HFFc6 (cell line): ENCODE measurements at places on chromosomes 4 and X. TPM values are rescaled to one million over a fixed set of nuclear protein-coding genes. Genes with fewer than 3 reads are reported as not detected.

DNA sequence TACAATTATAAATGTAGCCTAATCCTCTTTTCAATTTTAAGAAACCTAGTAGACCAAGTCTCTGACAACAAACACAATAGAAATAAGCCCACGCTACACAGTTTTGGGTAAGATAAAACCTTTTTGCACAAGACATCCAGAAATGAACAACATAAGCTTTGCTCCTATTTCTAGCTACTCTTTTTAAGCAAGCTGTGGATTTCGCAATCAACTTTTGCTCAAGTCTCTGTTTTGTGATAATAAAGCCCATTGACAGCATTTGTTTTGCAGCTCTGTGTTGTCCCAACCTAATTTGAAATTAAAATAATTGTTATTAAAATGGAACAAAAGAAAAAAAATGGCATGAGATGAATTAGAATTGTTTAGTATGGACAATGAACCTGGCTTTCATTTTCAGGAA lies 287.9 kb upstream of the PUDP start:
- peaks cover 6% of the 10 kb centered on the region; the same call in 1 of the 2 replicates for H3K4me1 ChIP-seq
- DNase-seq = no peak
- no peaks in the 10 kb centered on the region for H3K27me3 ChIP-seq
- H3K27ac ChIP-seq = no peak overlapping the region
- no peak overlapping the region for H3K4me3 ChIP-seq
- no peaks in the 10 kb centered on the region for H3K36me3 ChIP-seq

DNA sequence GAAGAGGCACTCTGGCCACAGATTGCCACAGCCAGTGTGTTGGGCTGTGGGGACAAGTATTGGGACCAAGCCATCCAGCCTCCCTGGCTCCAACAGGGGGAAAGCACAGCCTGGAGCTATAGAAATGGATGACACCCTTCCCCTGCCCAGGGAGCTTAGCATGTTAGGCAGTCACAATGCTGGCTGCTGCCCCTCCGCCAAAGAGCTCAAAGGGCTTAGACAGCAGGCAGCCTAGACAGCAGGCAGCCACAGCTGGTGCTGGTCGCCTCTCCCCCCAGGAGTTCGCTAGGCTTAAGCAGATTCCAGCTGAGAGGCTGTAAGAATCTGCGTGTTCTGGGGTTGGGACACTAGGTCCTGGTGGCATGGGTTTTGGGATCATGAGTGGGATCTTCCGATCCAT lies 94.5 kb upstream of the MXRA5 start:
- no peak for DNase-seq
- H3K4me1 ChIP-seq = no peaks in the 10 kb centered on the region
- peaks cover 4% of the 10 kb centered on the region for H3K27me3 ChIP-seq

GRCh38 chrX:24231131-24231540 lies 81.6 kb downstream of the ZFX start:
- H3K4me3 ChIP-seq = peak overlapping the region; percentile 74
- DNase-seq = peak; percentile 58
- peak overlapping the region; percentile 77 for H3K27ac ChIP-seq
- H3K4me1 ChIP-seq = peaks cover 24% of the 10 kb centered on the region

TRAM1L1 gene
- total RNA-seq = not detected in 3 replicates

DNA sequence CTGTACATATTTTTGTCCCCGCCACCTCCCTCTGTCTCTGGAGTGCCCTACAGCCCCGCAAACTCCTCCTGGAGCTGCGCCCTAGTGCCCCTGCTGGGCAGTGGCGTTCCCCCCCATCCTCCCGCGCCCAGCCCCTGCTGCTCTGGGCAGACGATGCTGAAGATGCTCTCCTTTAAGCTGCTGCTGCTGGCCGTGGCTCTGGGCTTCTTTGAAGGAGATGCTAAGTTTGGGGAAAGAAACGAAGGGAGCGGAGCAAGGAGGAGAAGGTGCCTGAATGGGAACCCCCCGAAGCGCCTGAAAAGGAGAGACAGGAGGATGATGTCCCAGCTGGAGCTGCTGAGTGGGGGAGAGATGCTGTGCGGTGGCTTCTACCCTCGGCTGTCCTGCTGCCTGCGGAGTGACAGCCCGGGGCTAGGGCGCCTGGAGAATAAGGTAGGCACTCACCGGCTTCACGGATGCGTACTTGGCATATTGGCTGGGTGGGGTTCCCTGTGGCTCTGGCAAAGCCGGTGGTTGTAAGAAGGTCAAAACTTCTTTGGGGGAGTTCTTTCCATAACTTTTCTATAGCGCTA lies 653 bp downstream of the HHIP start:
- no peak for DNase-seq
- peaks cover 36% of the 10 kb centered on the region for H3K27me3 ChIP-seq
- peak overlapping the region; percentile 87 for H3K4me3 ChIP-seq

DNA sequence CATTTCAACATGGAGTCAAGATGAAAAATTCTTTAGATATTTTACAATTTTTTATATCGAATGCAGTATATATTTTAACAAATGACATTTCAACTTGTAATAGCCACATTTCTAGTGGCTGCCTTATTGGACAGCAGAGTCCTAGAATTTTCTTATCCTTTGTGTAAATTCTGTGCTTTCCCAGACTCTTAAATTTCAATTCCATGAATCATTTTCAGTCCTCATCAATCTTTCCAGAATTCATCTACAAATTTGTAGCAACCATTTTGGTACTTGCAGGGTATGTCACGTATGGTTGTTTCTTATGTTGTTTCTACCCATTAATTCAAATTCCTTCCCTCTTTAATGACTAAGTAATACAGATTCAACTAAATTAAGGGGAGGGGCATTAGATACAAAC lies 2.7 kb downstream of the PAICS start:
- H3K4me1 ChIP-seq = peaks cover 54% of the 10 kb centered on the region
- peaks cover 3% of the 10 kb centered on the region; the same call in 1 of the 2 replicates for H3K27me3 ChIP-seq
- H3K4me3 ChIP-seq = peak overlapping the region; percentile 57
- H3K36me3 ChIP-seq = peaks cover 19% of the 10 kb centered on the region
- no peak overlapping the region for H3K27ac ChIP-seq

GUCY1B1 gene
- 0.06 TPM in 1 of 3 replicates, not detected in the others for total RNA-seq

- DNase-seq = no peak
- no peaks in the 10 kb centered on the region for H3K36me3 ChIP-seq
- H3K4me1 ChIP-seq = peaks cover 5% of the 10 kb centered on the region; the same call in 1 of the 2 replicates
- H3K4me3 ChIP-seq = no peak within 1 kb of the TSS
Measured at GRCh38 chrX:103710609-103711008, at the start of gene TMEM31. Gene TMEM31 (plus strand): TSS chrX:103710909. CDS start chrX:103712259, 1,350 bp downstream.

GRCh38 chrX:71859637-71860036 lies 51.0 kb upstream of the NHSL2 start:
- H3K4me1 ChIP-seq = peaks cover 5% of the 10 kb centered on the region; the same call in 1 of the 2 replicates
- H3K36me3 ChIP-seq = no peaks in the 10 kb centered on the region
- H3K27me3 ChIP-seq = peaks cover 22% of the 10 kb centered on the region

CPLX1 gene
- 0.18 to 0.22 TPM in 2 of 3 replicates, not detected in the other for total RNA-seq

- no peaks in the 10 kb centered on the region; the same call in 1 of the 2 replicates for H3K4me1 ChIP-seq
- no peak for DNase-seq
- H3K27ac ChIP-seq = no peak overlapping the region
- no peaks in the 10 kb centered on the region for H3K36me3 ChIP-seq
- H3K27me3 ChIP-seq = peaks cover 2% of the 10 kb centered on the region; the same call in 1 of the 2 replicates
Measured at GRCh38 chr4:52001616-52002015, 18.5 kb downstream of the LRRC66 start.

NXF2B gene
- not detected in 3 replicates for total RNA-seq

SCD5 gene
- total RNA-seq = 26.5 to 32.5 TPM (median 28.4 TPM) in 3 replicates

DNA sequence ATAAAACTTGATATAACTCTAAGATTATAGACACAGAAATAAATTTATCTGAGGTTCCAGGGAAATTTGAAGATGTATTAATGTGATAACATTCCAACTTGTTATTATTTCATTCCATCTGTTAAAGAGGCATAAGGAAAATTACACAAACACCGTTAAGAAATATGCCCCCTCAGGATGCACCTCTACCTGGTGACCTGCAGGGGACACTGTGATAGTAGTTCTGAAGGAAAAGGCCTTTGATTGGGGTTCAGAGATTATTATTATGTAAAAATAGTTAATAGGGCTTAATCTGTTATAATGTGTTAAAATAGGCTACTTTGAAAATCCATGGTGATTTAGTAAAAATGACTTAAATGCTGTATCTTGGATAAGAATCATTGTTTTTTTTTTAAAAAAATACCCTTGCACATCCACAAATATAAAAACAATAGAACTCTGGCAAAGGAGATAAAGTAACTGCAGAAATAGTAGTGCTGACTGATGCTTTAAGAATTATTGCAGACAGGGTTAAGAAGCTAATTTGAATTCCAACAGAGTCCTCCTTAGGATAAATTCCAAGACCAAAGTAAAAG lies 6.1 kb upstream of the ABRAXAS1 start:
- DNase-seq = peak; percentile 11
- 0 out of 2 replicates have a peak, but pooled peaks cover 6% of the 10 kb centered on the region for H3K4me1 ChIP-seq
- H3K4me3 ChIP-seq = no peak overlapping the region
- 0 out of 2 replicates have a peak, but pooled peaks cover 2% of the 10 kb centered on the region for H3K27me3 ChIP-seq
- no peak overlapping the region for H3K27ac ChIP-seq

AWAT1 gene
- not detected in 3 replicates for total RNA-seq

DNA sequence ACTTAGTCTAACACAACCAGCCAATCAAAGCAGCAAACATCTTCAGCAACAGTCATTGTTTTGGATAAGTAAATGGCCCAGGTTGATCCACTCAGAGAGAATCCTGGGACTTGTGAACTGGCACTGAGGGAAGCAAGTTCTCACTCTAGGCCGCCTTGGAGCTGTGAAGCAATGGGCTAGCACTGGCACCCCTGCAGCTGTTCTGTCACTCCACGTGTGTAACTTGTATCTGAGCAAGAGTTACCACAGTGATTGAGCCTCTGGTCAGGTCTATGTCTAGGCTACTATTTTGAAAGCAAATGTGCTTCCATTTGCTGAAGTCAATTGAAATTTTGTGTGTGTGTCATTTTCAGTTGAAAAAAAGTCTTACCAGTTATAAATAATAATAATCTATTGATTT lies 57.2 kb upstream of the HS3ST1 start:
- H3K27me3 ChIP-seq = no peaks in the 10 kb centered on the region
- no peak overlapping the region for H3K4me3 ChIP-seq
- H3K36me3 ChIP-seq = peaks cover 3% of the 10 kb centered on the region; the same call in 1 of the 2 replicates
- no peak overlapping the region for H3K27ac ChIP-seq
- no peaks in the 10 kb centered on the region for H3K4me1 ChIP-seq

DNA sequence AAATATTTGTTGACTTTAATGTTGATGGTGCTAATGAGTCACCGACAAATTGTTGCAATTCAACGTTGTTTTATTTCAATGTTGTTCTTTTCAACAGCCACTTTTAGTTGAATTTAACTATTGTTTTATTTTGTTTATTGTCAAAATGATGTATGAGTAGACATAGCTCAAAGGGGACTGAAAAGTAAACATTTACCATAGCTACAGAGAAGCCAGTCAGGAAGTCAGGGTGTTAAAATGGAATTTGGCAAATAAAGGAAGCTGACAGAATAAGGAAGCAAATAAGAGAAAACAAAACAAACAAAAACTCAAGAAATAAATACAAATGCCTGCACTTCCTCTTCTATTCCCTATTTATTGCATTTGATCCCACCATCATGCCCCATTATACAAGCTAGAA lies 648.4 kb upstream of the HTR2C start:
- no peak overlapping the region for H3K27ac ChIP-seq
- H3K27me3 ChIP-seq = no peaks in the 10 kb centered on the region; the same call in 1 of the 2 replicates
- DNase-seq = no peak
- H3K4me1 ChIP-seq = no peaks in the 10 kb centered on the region

DNA sequence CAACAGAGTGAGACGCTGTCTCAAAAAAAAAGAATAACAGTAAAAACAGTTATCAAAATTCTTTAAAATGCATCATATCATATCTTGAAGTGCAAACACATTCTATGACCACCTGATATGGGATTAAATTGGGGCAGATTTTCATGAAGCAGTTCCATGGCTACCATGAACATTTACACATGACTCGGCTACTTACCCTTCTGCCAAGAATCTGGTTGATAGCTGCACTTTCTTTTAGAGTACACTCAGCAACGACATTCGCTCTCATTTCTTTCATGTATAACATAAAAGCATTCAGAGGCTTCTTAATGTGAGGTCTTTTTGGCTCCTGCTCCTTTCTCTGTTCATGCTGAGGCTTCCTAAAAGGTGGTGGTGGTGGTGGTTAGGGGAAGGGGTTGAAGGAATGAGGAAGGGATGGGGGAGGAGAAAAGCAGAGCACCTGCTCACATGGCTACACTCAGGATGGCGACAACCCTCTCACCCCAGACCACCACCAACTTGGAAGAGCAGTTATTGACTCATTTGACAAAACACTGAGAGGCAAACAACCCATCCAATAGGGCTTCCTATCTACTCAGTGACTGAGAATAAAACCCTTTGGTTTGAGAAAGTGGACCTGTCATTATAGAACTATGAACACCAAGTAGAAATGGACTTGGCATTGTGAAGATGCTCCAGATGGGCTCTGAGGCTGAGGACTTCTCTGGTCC lies 88.5 kb downstream of the HADH start:
- H3K4me3 ChIP-seq = no peak overlapping the region
- no peak overlapping the region for H3K27ac ChIP-seq
- peaks cover 20% of the 10 kb centered on the region for H3K27me3 ChIP-seq

FGFRL1 gene
- 17.3 to 36.5 TPM (median 29.4 TPM) in 3 replicates for total RNA-seq

- DNase-seq = no peak
- no peaks in the 10 kb centered on the region for H3K4me1 ChIP-seq
- H3K27ac ChIP-seq = no peak overlapping the region
- no peaks in the 10 kb centered on the region for H3K27me3 ChIP-seq
- no peak overlapping the region for H3K4me3 ChIP-seq
Measured at GRCh38 chr4:63693321-63693720, 715.9 kb downstream of the TECRL start.

POU4F2 gene
- not detected in 2 replicates for total RNA-seq

TMEM154 gene
- 0.58 to 3.2 TPM (median 2.6 TPM) in 3 replicates for total RNA-seq

SLC6A14 gene
- not detected in 2 replicates for total RNA-seq

GRCh38 chrX:106039920-106040319 lies 1.4 kb upstream of the SERPINA7 start:
- no peak for DNase-seq
- no peak overlapping the region for H3K27ac ChIP-seq
- H3K4me1 ChIP-seq = no peaks in the 10 kb centered on the region
- H3K4me3 ChIP-seq = no peak overlapping the region
- H3K36me3 ChIP-seq = no peaks in the 10 kb centered on the region
- H3K27me3 ChIP-seq = no peaks in the 10 kb centered on the region

GRCh38 chrX:35680940-35681346 lies 117.2 kb upstream of the MAGEB16 start:
- H3K27ac ChIP-seq = no peak overlapping the region
- no peaks in the 10 kb centered on the region for H3K4me1 ChIP-seq
- H3K4me3 ChIP-seq = no peak overlapping the region
- no peak for DNase-seq

GRCh38 chr4:141849778-141850177 lies 213.4 kb downstream of the IL15 start:
- no peak for DNase-seq
- no peak overlapping the region for H3K27ac ChIP-seq
- no peaks in the 10 kb centered on the region for H3K27me3 ChIP-seq

- no peaks in the 10 kb centered on the region for H3K27me3 ChIP-seq
- H3K27ac ChIP-seq = peak overlapping the region; percentile 86
- peak overlapping the region; percentile 78 for H3K4me3 ChIP-seq
- H3K36me3 ChIP-seq = peaks cover 6% of the 10 kb centered on the region
- H3K4me1 ChIP-seq = peaks cover 68% of the 10 kb centered on the region
Measured at GRCh38 chr4:151690164-151690870, 70.5 kb downstream of the GATB start.

GRCh38 chr4:85798012-85798770 lies 323.2 kb downstream of the ARHGAP24 start:
- no peak overlapping the region for H3K27ac ChIP-seq
- H3K4me3 ChIP-seq = no peak overlapping the region
- H3K36me3 ChIP-seq = peaks cover 11% of the 10 kb centered on the region
- H3K27me3 ChIP-seq = no peaks in the 10 kb centered on the region
- H3K4me1 ChIP-seq = peaks cover 63% of the 10 kb centered on the region

SOWAHD gene
- 0.14 to 0.22 TPM (median 0.21 TPM) in 3 replicates for total RNA-seq

NPNT gene
- total RNA-seq = not detected in 3 replicates

TLL1 gene
- 0.15 to 0.84 TPM (median 0.47 TPM) in 3 replicates for total RNA-seq

- no peak for DNase-seq
- no peak overlapping the region for H3K27ac ChIP-seq
- H3K36me3 ChIP-seq = no peaks in the 10 kb centered on the region; the same call in 1 of the 2 replicates
- H3K4me3 ChIP-seq = no peak overlapping the region
- no peaks in the 10 kb centered on the region for H3K27me3 ChIP-seq
- no peaks in the 10 kb centered on the region for H3K4me1 ChIP-seq
Measured at GRCh38 chr4:11565899-11566298, 137.2 kb upstream of the HS3ST1 start.
